Stimulated activated CD4-positive, alpha-beta T cell treated with anti-CD3 and anti-CD28 coated beads, TNF-alpha, amount 100 ng/mL, for 24 hours (primary cell): ENCODE measurements at places on chromosomes 7 and 10.

DNA sequence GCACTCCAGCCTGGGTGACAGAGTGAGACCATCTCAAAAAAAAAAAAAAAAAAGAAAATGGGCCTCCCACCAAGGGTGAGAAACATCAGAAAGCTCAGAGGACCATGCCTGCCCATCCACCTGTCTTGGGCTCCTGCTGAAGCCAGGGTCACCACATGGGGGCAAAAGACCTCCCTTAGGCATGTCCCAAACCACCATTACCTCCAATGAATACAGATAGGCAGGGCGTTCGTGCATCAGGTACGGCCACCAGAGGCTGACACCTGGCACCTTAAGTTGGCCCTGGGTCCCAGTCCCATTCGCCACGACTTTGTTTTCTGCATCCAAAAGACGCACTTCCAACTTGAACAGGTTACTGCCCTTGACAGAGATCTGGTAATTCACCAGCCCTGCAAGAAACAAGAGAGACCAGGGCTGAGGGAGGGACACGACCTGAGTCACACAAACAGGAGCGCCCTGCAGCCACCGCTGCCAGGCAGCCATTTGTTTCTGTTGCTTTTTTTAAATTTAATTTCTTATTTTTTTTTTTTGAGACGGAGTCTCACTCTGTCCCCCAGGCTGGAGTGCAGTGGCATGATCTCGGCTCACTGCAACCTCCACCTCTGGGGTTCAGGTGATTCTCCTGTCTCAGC lies 6.1 kb downstream of the GUSB start:
- no peak for DNase-seq

DNA sequence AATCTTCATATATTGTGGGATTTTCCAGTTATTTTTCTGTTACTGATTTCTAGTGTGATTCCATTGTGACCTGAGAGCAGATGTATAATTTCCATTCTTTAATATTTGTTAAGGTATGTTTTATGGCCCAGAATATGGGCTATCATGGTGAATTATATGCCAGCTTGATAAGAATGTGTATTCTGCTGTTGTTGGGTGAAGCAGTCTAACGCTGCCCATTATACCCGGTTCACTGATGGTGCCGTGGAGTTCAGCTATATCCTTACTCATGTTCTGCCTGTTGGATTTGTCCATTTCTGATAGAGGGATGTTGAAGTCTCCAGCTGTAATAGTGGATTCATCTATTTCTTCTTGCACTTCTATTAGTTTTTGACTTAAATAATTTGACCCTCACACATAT lies 41.7 kb downstream of the DYNC2I1 start:
- no peak for DNase-seq

DNA sequence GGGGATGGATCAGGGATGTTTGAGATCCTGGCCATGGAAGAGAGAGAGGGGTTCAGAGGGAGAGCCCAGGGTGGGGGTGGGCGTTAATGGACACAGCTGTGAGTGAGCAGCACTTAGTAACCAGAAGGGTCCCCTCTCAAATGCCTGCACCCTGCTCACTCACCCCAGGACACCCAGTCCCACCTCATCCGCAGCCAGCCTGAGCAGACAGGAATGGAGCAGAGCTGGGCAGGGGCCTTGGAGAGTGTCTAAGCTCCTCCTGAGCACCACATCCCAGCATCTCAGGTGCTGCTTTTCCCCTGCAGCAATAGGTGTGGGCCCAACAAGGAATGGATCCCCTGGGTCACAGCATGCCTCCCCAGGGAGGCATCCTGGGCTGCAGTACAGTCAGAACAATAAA lies 5.3 kb downstream of the FAM24A start:
- DNase-seq, result no peak

- DNase-seq, result no peak
These were observed 80.9 kb upstream of the DYNC1I1 start for GRCh38 chr7:95691464-95691863.

DNA sequence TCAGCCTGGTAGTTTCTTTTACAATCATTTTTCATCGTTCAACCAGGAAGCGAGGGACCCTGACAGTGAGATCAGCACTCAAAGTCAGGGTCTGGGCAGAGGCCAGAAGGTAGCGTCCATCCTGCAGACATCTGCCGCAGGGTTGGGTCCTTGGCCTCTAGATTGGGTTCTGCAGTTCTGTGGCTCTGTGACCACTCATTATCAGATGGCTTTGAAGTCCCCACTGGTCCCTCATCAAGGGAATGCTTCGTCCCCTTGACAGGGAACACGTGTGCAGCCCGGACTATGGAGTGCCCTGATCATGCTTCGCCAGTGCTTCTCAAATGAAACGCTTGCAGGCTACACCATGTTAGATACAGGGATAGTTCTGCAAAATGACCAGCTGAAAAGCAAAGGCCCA lies 64.1 kb downstream of the FRMPD2 start:
- DNase-seq, result no peak

DNA sequence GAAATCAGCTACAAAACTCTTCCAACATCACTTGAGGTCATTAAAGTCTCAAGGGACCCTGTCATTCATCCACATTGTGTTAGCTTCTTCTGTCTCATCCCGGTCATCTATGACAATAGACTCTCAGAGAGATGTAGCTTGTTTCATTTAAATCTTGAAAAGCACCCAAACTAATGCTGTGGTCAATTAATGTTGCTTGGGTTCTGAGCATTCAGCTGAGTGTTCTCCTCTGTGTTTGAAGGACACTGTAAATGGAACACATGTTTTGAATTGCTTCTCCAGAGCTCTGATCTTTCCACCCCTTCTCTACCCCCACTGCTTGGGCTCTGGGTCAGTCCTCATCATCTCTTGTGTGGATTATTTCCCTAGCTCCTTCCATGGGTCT lies 19.6 kb upstream of the ADD3 start:
- DNase-seq, result no peak

GRCh38 chr10:97546456-97547270 lies 25.9 kb upstream of the ANKRD2 start:
- no peak for DNase-seq

DNA sequence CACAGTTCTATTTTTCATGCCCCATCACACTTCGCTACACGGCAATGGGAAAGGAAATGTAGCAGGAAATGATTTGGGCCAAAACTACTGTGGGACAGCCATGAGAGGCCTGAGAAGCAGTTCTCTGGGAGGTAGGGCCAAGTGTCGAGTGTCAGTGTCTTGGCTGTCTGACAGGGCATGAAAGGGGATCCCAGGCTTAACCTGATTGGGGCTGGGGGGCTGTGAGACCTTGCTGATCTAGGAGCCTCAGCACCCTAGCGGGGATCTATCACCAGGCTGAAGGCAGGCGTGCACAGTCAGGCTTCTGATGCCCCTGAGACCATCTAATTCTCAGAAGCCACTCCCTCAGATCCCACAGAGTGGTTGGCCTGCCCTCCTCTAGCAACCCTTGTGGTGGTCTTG lies 58.2 kb upstream of the SLC25A13 start:
- no peak for DNase-seq

DNA sequence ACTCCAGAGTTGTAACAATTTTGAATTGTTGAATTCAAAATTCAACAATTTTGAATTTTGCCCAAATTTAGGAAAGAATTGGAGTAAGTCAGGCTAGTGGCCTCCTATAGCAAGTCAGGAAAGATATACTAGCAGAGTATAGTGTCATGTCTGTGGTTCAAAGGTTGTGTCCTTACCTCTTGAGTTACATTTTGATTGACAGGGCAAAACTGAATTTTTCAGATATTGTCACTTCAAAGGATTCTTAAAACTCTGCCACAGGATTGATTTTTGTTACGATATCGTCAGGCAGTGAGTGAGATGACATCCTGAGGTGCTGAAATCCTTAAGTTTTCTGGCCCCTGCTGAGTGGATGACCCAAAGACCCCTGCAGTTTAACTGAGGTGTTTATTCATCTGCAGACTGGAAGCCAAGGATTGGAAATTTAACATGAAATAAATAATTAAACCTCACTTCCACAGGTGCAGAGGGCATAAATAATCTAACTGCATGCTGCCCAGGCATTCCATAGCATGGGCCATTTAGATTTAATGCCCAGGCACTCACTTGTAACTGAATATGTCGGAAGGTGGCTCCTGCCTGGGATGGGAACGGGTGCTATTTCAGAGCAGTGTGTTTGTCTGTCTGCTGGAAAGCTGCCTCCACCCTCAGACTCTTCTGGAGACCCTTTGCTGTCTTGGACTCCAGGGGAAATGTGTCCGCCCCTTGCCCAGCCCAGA lies 50.8 kb downstream of the RBM20 start:
- DNase-seq, result no peak

DNA sequence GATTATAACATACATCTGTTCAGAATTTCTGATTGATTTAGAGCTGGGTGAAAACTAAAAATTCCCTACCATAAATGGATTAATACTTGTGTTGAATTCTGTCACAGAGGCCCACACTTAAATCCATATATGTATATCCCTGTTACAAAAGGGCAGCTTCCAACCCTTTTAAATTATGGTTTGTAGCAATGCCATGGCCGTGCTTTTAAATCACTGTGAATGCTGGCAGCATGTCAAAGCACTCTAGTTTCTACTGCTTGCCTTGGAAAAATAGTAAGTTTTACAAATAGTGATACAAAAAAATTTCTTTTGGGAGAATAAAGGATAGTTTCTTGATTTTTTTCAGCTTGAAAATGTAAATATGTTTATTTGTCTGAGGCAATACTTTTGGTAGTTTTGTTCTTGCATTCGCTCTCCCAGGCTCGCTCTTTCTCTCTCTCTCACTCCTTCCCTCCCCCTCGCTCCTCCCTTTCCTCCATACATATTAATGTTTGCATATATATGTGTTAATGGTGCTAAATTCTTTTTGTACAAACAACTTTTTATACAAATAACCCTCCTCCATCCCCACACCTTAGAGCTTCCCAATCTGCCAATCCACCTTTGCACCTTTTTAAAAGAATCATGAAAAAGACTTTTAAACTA lies 29.8 kb downstream of the TES start:
- no peak for DNase-seq

GRCh38 chr7:116500078-116500853 lies 728 bp downstream of the CAV2 start:
- DNase-seq, result no peak

GRCh38 chr10:103740611-103741010 lies 114.8 kb downstream of the SH3PXD2A start:
- DNase-seq, result no peak

GRCh38 chr7:107613439-107613838 lies 33.4 kb downstream of the BCAP29 start:
- no peak for DNase-seq

- DNase-seq, result no peak
These were observed 58.7 kb downstream of the PLPP4 start for GRCh38 chr10:120515741-120516140.

- no peak for DNase-seq
These were observed 22.5 kb downstream of the EPHB4 start for GRCh38 chr7:100804681-100805431.
